ENCODE measurements at places on chromosomes 1 and 21.

DNA sequence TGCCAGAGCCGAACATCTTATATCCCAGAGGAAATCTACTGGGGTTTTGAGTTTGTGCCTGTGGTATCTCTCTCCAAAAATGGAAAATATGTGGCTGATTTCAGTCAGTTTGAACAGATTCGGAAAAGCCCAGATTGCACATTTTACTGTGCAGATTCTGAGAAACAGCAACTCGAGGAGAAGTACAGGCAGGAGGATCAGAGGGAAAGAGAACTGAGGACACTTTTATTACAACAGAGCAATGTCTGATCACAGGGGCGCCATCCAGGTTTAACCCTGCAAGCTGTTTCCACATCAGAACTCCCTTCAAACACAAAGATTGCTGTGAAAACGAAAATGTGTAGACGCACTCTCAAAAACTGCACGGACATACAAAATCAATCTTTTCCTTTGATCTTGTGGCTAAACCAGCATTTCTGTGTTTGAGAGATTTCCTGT is 43.4 kb downstream of the KCNJ15 start:
- no peak for DNase-seq

GRCh38 chr1:26787381-26787705 is 407 bp upstream of the PIGV start:
- no peak for DNase-seq

GRCh38 chr1:248804771-248805681 is 20.7 kb downstream of the SH3BP5L start:
- peak; percentile 55 for DNase-seq

GRCh38 chr1:43890815-43891214 is 42.8 kb upstream of the ARTN start:
- no peak for DNase-seq

- DNase-seq = no peak
These were observed 94.1 kb downstream of the CLDN17 start for GRCh38 chr21:30072496-30072895.

- no peak for DNase-seq
These were observed 89.8 kb downstream of the SLC16A1 start for GRCh38 chr1:112866151-112866550.

DNA sequence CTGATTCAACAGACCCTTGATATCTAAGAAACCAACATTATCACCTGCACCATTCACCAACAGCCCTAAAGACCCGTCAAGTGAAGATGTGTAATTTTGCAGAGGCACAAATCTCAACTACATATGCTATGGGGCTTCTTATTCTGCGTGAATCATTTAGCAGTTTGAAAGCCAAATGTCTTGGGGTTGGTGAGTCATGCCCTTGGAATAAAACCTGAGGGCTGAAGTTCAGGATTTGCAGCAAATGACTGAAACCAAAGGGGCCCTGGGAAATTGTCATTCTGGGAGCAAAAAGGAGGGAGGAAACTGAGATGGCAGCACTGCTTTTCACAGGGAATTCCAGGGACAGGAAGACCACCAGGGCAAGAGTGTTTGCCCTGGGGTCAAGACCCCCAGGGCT is 79.2 kb upstream of the TNR start:
- DNase-seq = no peak

GRCh38 chr1:28176492-28177470 is at the start of gene PTAFR:
PTAFR (minus strand) TSS chr1:28176690; CDS start chr1:28151021, 25,669 bp downstream.
- DNase-seq = no peak

- DNase-seq = no peak
These were observed 422.7 kb downstream of the SIPA1L2 start for GRCh38 chr1:232207073-232207866.
